ENCODE measurements at places on chromosomes 16 and 17.

DNA sequence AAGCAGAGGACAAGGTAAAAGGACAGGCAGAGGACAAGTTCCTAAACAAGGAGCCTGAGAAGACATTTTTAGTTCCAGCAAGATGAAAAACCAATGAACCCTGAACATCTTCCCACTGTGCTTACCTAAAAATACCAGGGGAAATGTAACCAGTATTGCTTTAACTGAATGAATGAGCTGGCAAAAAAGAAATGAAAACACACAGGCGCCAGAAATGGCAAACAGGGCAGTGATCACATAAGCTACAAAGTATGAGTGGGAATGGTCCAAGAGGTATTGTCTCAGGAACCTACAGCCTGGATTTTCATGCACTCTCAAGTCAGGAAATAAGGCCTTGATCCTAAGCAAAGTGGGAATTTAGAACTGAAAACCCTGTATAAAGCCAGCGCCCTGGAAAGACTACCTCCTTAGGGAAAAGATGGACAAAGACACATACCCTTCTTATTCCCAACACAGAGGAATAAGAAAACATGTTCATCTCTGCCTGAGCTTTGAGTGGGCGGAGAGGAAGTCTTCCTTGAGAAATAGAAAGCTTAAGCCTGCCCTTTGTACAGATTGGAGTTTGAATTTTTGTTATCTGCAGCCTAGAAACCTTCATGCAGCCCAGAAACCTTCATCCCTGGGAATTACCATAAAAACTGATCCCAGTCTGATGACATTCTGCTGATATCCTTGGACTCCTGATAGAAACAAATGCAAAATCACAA, 2.1 kb downstream of the CMTM2 start:
- DNase-seq: no peak

GRCh38 chr17:43442711-43443110, 41.1 kb upstream of the DHX8 start:
- no peak for DNase-seq

GRCh38 chr16:27287051-27287811, 18.7 kb upstream of the NSMCE1 start:
- no peak for DNase-seq

DNA sequence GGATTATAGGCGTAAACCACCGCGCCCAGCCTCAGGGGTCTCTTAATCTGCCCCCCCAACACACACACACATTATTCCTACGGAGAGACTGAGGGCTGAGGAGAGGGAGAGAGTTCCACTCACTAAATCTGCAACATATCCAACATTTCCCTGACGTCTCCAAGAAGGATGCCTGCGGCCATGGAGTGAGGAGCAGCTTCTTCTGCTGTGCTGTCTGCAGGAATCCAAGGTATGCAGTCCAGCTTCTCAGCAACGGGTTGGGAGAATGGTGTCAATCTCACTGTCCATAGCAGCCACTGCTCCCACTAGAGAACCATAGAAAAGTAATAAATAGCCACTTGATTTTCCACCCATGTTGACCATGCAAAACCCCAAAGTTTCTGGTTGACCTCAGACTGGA, 5.1 kb upstream of the PLXDC1 start:
- no peak for DNase-seq

- DNase-seq: peak; percentile 78
Measured at GRCh38 chr17:63425483-63425882, 20.6 kb downstream of the CYB561 start.

DNA sequence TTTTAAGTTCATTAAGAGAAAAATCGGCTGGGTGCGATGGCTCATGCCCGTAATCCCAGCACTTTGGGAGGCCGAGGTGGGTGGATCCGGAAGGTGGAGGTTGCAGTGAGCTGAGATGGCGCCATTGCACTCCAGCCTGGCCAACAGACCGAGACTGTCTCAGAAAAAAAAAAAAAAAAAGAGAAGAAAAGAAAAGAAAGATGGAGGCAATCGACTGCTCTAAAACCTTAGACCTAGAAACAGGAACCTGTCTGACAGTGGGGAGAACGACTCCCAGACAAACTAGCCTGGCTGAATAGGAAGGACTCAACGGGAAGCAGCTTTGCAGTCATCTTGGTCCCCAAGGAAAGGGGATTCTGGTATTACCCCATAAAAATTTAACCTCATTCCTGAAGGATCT, 13.7 kb downstream of the MRC2 start:
- no peak for DNase-seq

- DNase-seq: no peak
Measured at GRCh38 chr17:44191941-44192496, 5.2 kb downstream of the TMUB2 start.

GRCh38 chr17:65231662-65232335, 94.6 kb downstream of the RGS9 start:
- peak; percentile 41 for DNase-seq

- no peak for DNase-seq
Measured at GRCh38 chr16:78102865-78103264, 3.4 kb downstream of the WWOX start.

- DNase-seq: no peak
Measured at GRCh38 chr16:9909072-9909825, 273.0 kb downstream of the GRIN2A start.

- DNase-seq: no peak
Measured at GRCh38 chr17:9261081-9262012, 240.0 kb downstream of the NTN1 start.

- DNase-seq: no peak
Measured at GRCh38 chr16:84740596-84741116, 40.9 kb downstream of the USP10 start.

- DNase-seq: peak; percentile 6
Measured at GRCh38 chr17:39979893-39980350, 685 bp upstream of the PSMD3 start.

GRCh38 chr16:2155977-2156848, 631 bp downstream of the TRAF7 start:
- DNase-seq: no peak

DNA sequence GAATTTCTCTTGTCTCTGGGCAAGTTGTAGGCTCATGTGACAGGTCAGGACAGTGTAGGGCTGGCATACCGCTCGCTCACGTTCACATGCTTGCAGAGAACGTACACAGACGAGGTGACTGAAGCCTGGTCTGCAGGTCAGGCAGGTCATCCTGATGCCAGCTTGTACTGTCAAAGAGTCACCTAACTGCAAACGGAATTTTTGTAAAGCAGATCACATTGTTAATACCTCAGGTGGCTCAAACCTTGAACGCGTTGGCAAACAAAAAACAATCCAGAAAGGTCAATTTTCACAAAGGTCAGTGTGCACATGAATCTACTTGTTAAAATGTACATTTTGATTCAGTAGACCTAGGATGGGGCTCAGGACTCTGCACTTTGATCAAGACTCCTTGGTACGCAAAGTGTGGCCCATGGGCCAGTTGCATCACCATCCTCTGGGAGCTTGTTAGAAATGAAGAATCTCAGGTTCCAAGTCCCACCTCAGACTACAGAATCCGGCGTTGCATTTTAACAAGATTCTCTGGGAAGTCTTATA, 28.6 kb downstream of the ANKRD40 start:
- no peak for DNase-seq

- DNase-seq: no peak
Measured at GRCh38 chr16:2865651-2866050, 7.7 kb upstream of the PRSS22 start.

DNA sequence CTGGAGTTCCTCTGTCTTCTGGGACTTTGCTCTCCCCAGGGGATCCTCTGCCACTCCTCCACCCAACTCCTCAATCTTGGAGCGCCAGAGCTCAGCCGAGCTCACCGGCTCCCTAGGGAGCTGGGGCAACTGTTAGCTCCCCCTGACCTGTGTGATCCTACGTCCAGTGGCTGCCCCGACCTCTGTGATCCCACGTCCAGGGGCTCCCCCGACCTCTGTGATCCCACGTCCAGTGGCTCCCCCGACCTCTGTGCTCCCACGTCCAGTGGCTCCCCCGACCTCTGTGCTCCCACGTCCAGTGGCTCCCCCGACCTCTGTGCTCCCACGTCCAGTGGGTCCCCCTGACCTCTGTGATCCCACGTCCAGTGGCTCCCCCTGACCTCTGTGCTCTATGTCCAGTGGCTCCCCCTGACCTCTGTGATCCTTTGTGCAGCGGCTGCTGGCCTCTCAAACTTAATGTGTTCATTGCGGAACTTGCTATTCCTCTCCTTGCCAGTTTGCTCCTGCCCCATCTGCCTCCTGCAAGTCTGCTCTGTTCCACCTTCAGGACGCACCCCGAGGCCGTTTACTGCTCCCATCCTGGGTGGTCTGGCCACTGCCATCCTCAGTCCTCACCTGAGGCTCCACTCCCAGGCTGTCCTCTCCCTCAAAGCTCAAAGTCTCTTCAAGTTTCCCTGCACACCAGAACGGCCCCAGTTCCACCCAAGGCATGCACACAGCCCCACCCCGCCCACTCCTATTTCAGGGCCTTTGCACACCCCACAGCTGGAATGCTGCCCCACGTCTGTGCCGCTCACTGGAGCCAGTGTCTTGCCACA, 2.8 kb downstream of the VPS9D1 start:
- DNase-seq: no peak

GRCh38 chr17:30230596-30231125, 4.8 kb downstream of the SLC6A4 start:
- DNase-seq: no peak

DNA sequence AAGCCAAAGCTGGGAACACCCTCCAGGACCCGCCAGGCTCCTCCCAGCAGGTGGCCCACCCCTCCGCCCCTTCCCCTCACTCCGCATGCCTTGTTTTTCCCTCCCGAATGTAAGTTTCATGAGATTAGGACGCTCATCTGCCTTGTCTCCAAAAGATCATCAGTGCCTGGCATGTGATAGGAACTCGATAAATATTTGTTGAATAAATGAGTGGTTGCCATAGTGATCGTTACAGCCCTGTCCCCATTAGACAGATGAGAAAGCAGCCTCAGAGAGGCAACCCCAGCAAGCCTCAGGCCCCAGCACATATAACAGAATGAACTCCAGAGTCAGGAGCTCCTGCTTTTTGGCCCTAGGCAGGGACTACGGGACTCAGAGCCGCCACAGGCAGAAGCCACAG, 5.0 kb downstream of the CAMKK1 start:
- peak; percentile 20 for DNase-seq

DNA sequence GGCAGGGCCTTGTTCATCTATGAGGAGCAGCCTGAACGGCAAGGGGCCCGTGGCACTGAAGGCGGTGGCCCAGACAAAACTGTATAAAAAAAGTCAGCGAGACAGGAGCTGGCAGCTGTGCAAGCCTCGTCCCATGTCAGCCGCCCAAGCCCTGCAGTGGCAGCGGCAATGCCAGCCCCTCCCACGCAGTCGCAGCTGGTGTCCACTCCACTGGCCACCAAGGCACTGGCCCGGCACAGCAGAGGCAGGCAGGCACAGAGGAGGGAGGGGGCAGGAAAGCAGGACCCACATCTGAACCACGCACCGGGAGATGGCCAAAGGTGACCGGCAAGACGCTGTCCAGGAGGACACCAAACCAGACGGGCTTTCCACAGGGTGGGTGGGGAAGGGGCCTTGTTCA, 15.9 kb upstream of the C16orf95 start:
- DNase-seq: no peak

DNA sequence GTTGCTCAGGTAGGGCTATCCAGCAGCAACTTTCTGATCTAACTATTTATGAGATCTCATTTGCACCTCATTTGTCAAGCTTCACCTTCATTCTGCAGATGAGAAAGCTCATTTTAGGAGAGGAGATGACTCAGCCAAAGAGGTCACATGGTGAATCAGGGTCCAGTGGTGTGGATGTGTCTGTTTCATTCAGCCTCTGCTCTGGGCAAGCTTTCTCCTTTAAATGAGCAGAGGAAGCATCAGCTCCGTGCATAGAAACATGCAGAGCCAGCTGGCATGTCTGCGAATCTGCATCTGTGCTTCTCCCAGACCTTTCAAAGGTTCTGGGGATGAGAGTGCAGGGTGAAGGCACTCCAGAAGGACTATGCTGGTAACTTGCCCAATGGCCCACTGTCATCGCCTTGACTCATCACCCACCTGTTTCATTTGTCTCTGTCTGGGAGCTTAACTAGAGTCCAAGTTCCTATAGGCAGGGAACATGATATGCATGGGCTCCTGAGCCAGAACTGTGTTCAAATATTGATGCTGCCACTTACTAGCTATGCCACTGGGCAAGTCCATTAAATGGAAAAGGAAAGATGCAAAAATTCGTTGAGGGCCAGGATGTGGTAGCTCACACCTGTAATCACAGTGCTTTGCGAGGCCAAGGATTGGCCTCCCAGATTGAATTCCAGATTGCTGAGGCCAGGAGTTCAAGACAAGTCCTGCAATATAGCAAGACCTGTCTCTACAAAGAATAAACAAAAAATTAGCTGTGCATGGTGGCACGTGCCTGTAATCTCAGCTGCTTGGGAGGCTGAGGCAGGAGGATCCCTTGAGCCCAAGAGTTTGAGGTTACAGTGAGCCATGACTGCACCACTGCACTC, 67.1 kb upstream of the NLK start:
- DNase-seq: no peak

DNA sequence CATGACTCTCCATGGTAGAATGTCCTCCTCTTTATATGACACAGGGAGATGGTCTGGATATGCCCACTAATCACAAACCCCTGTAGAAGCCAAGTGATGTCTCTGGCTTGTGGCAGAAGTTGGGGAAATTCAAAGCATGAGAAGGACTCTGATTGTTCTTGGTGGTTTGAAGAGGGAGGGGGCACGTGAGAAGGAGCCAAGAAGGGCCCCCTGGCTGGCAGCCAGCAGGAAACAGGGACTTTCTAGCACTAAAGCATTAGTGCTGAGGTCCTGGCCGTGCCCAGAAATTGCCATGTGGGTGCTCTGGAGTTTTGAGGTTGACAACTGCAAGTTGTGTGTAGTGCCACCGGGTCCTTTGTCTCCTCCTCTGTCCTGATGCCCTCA, 199.9 kb downstream of the LGALS9B start:
- peak; percentile 39 for DNase-seq

GRCh38 chr17:82963104-82963950, 116.1 kb upstream of the METRNL start:
- peak; percentile 16 for DNase-seq

DNA sequence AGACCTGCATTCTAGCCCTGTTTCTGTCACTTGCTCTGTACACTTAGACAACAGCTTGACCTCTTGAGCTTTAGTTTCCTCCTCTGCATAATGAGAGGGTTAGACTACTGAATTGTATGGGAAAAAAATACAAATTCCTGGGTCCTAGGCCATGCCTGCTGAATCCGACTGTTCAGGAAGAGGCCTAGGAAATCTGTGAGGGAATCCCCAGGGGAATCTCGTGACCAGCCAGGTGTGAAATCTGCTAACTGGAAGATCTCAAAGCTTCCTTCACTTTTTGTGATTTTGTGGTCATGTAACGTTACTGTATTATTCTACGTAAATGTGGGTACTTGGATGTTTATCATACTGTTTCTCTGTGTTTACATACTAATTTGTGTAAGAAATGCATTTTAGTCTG, 58.2 kb downstream of the CYLD start:
- DNase-seq: no peak

- DNase-seq: no peak
Measured at GRCh38 chr17:70158591-70158990, 10.7 kb upstream of the KCNJ2 start.

- DNase-seq: no peak
Measured at GRCh38 chr17:50576864-50577263, 16.3 kb downstream of the CACNA1G start.

DNA sequence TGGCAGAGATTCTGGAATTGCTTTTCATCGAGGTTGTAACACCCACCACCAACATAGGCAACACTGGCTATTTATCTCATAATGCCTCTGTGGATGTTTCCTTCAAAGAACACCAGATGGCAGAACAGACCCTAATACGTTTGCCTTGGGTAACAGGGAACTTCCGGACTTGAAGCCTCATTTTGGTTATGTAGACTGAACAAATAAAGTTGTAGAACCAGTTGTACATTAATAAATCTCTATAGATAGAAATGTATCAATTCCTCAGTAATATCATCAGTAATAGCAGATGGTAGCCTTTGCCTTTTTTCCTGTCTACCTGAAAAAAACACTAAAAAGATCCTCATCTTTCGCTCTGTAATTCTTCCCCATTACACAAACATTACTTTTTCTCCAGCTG, 25.9 kb upstream of the APOH start:
- peak; percentile 72 for DNase-seq

Data from CD4-positive, alpha-beta T cell treated with Interleukin-4 for 4 hours (primary cell).